ENCODE measurements at places on chromosomes 6 and 20.

- DNase-seq = no peak
These were observed 8.0 kb upstream of the TUBB2B start for GRCh38 chr6:3235486-3235885.

GRCh38 chr6:29757701-29758293 is 34.6 kb downstream of the HLA-F start:
- DNase-seq = no peak

DNA sequence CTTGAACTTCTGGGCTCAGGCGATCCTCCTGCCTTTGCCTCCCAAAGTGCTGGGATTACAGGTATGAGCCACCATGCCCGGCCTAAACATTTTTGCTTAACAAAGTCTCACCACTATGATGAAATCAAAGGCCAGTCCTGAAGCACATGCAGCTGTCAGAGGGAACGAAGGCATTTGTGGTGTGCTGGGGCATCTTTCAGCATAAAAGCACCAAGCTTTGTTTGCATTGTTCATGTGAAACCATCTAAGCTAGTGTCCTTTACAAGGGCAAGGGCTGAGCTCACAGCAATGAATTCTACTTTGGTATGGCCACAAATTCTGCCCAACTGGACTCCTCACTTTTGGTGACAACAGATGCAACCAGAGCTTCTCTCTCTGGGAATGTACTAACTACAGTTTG is 66.8 kb downstream of the ZFP64 start:
- DNase-seq = no peak

DNA sequence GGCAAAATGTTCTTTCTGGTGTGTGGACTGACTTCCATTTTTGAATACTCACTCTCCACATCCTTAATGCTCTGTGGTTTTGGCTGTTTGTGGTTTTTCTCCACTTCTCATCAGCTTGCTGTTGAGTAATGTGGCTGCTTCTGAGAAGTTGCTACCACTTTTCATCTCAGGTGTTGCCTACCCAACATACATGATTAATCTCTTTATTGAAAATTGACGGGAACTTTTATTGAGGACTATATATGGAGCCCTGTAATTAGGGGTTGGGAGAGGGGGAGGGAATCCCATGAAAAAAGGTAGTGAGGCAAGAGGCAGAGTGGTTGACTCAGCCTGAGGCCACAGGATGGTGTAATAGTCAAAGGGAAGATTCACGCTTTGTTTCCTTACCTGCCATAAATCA is 17.6 kb downstream of the IL22RA2 start:
- DNase-seq = no peak

DNA sequence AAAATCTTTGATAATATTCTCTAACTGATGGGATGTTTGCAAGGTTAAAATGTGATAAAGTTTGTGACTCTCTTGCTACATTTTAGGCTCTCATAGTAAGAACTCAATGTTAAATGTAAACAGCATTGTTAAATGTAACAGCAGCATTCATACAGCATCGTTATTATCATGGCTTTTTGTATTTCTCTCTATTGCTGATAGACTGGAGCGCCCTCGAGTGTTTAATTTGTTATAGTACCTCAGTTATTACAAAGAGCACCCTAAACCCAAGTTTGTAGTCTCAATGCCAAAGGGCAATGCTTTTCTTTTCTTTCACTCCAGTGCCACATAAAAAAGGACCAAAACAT is 14.9 kb upstream of the TTPAL start:
- DNase-seq = no peak

DNA sequence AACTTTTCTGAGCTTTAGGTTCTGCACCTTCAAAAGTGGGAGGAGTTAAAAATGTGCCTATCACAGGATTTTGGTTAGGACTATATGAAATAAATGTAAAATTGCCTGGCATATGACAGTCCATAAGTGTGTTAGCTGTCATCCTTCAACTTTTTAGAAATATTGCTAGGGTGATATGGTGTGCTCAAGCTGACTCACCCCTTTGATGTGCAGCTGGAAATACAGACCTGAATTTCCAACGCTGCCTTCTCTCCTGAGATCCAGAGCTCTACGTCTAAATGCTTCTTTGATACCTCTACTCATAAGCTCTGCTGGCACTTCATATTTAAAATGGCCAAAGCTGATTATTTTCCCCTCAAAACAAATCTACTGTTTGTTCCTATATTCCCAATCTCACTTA is 2.7 kb downstream of the SLC35B3 start:
- no peak for DNase-seq

DNA sequence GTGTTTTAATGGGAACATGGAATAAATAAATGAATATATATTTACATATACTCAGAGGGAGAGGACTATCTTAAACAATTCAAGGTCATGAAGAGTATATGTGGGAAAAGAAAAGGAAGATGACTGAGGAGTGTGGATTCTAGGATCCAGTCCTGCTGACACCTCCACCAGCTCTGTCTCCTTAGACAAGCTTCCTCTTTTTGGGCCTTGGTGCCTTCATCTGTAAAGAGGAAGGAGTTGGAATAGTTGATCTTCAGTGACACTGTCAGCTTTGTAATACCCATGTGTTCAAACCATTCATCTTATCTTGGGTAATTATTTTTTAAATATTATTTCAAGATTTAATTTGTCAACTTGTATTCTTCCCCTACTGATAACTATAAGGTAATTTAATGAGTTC is 338.0 kb downstream of the ADGRB3 start:
- no peak for DNase-seq

DNA sequence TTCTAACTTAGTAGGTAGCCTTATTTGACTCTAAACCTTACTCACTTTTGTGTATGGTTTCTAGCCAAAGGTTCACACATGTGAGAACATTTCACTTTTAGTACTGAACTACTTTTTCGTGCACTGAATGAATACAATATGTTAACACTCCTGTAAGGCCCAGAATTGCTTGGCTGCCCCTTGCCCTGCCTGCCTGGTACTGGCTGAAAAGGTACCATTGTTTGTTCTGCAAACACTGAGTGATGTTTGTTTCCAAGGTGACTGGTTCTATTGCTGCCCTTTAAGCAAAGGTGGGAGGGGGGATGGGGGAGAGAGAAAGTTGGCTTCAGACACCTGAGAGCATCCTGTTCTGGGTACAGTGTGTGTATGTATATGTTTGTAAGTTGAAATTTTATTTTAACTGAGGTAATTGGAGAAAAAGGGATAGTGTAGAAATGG is 31.2 kb downstream of the RREB1 start:
- DNase-seq = no peak

DNA sequence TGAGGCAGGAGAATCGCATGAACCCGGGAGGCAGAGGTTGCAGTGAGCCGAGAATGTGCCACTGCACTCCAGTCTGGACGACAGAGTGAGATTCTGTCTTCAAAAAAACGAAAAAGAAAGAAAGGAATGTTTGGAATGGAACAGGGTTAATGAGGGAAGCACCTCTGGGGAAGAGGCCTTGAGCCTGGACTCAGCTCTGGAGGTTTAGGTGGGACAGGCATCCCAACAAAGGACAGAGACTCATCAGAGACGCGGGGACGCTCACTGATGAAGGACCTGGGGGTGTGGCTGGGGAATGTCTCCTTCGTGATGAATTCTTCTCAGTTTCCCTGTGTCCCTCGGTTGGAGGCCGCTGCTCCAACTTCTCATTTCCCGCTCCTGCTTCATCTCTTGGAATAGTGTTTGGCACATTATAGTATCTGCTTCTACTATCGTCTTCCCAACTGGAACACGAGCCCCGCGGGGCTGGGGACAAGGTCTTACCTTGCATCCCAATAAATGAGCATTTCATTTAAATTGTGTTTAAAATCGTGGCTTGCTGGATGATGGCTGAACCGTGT is 27.6 kb downstream of the KIF25 start:
- DNase-seq = no peak

DNA sequence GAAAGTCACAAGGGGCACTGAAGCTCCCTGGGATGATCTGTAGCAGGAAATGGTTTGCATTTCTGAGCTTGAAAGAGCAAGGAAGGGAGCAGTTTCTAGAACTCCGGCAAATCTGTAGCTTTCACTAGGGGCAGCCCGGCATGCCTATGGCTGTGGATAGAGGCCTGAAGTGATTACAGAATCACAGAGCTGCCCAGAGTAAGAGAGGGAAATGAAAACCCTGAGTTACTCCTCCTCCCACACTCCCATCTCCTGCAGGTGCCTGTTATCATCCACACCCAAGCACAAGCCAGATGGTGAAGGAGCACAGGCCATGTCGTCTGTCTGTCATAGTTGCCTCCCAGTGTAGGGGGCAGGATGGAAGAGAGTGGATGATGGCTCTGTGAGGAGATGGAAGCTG is 37.1 kb downstream of the HLA-F start:
- no peak for DNase-seq

GRCh38 chr6:170131351-170131750 is 159.5 kb downstream of the DLL1 start:
- no peak for DNase-seq

DNA sequence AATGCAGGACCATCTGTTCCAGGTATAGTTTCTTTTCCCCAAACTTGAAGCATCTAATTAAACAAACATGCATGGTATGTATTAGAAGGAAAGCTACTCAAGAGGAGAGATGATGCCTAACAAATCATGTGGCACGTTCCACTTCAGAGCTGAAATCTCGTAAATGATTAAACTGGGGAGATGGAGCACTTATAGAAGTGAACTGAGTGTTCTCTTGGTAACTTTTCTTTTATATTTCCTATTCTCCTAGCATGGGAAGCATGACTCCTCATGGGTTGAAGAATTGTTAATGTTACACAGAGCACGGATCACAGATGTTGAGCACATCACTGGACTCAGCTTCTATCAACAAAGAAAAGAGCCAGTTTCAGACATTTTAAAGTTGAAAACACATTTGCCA is 61.1 kb downstream of the CCN2 start:
- DNase-seq = no peak

- no peak for DNase-seq
These were observed 61.0 kb downstream of the RAB44 start for GRCh38 chr6:36758516-36759147.

DNA sequence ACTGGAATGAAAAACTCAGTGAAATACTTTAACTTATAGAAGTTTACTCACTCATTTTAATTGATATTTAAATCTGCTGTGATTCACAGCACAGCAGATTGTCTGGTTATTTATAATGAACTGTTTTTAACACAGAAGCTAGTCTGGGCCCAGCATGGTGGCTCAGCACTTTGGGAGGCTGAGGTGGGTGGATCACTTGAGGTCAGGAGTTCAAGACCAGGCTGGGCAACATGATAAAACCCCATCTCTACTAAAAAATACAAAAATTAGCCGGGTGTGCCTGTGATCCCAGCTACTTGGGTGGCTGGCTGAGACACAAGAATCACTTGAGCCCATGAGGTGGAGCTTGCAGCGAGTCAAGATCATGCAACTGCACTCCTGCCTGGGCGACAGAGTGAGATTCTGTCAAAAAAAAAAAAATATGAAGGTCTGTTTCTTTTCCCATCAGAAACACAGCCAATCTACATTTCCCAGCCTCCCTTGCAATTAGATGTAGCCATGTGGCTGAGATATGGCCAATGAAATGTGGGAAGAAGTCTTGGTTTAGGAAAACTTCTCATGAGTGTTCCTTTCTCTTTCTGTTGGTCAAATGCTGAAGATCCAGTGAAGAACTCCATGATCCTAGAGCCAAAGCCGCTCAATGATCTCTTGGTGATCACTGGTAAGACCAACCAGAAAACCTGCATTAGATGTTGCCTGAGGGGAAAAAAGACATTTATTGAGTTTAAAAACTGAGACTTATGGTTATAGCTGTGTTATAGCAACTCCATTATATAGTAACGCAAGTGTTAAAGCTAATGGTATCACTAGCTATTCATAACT is 31.3 kb upstream of the BTN3A2 start:
- no peak for DNase-seq

DNA sequence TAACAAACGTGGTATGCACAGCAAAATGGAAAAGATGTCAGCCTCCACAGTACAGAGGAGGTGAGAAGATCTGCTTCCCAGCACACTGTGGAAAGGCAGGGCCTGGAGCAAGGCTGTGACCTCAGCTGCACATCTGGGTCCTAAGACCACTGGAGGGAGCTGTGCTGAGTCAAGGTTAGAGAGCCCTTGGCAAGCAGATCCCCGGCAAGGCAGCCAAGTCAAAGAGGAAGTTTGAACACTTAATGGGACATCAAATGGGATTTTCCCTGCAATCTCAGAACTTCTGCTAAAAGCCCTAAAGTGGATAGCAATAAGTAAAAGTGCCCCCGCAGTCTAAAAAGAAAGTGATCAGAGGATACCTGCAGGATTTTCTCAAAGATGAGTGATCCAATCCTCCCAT is 39.5 kb downstream of the UNC5CL start:
- no peak for DNase-seq

- DNase-seq = no peak
These were observed 8.3 kb upstream of the FOXC1 start for GRCh38 chr6:1601158-1602048.

GRCh38 chr6:161919691-161920090 is 645.8 kb upstream of the AGPAT4 start:
- DNase-seq = no peak

DNA sequence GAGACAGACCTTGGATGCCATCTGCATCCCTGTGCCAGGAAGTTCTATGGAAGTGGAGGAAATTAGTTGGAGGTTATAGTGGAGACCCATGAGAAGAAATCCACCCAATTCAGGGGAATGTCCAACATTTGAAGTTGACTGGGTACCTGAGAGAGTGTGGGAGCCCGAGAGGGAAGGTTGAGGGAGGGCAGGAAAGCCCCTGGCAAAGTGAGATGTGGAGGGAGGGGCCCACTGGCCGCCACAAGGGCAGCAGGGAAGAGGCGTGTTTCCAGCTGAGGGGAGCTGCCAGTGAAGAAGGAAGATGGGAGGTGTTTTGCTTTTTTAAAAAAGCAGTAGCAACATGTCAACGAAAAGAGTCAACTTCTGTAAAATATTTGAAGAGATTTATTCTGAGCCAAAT is 16.3 kb upstream of the SERPINB9 start:
- no peak for DNase-seq

DNA sequence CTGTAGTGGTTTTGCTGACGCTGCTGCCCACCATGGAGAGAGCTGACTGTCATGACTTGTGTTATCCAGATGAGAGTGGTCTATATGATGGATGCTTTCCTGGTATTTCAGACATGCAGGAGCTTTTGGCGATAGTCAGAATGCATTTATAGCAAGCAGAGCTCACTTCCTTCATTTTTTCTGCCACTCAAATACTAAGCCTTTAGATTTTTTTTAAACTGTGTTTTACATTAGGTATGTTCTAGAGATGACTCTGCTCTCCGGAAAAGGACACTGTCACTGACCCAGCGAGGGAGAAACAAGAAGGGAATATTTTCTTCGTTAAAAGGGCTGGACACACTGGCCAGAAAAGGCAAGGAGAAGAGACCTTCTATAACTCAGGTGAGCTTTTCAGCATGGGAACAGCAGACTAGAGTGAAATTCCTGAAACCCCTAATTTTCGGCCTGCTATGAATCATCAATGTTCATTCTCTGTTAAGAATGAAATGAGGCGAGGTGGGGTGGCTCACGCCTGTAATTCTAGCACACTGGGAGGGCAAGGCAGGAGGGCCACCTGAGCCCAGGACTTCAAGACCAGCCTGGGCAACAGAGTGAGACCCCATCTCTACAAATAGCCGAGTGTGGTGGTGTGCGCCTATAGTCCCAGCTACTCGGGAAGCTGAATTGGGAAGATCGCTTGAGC is 98.6 kb upstream of the CLDN20 start:
- DNase-seq = no peak
